Bronchial epithelial cell (primary cell): ENCODE measurements at places on chromosomes 12 and 14.

GRCh38 chr14:104474495-104475213, 104.9 kb upstream of the C14orf180 start:
- DNase-seq, result no peak

DNA sequence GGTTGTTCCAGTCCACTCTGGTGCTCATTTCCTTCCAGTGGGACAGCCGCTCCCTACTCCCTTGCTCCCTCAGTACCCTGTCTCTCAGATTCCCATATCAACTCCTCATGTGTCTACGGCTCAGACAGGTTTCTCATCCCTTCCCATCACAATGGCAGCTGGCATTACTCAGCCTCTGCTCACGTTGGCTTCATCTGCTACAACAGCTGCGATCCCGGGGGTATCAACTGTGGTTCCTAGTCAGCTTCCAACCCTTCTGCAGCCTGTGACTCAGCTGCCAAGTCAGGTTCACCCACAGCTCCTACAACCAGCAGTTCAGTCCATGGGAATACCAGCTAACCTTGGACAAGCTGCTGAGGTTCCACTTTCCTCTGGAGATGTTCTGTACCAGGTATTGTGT, 69.9 kb downstream of the RAD52 start:
- DNase-seq, result peak; percentile 33

DNA sequence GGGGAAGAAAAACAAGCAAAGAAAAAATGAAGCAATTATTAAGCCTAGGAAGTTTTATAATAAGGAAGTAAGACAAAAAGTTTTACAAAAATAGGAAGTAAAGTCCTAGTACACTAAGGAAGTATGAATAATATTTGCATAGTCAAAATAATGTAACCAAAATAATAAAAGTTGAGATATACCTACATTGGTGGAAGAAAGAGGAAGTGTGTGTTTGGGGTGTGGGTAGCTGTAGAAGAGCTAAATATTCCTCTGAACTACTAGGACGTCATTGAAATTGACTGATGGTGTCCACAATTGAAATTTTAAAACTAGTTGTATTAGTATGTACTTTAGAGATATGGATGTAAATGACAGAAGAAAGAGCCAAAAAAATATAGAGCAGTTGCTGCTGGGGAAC, 228.4 kb upstream of the OTX2 start:
- no peak for DNase-seq

DNA sequence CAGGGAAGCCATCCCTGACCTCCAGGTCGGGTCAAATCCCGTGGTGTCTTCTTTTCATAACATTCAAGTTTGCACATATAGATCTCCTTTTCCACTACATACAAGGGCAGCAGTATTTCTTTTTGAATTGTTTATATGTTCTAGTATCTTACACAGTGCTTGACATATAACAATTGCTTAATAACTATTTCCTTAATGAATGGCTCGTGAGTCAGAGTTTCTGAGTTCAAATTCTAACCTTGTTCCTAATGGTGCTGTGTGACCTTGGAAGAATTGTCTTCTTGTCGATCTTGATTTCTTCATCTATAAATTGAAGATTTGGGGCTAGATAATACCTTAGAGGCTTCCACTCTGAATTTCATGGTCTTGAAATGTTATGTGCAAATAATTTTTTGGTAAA, 57.2 kb upstream of the PELI2 start:
- peak; percentile 34 for DNase-seq

- peak; percentile 74 for DNase-seq
Measured at GRCh38 chr14:20690848-20691640, 2.5 kb downstream of the ANG start.

- DNase-seq, result peak; percentile 83
Measured at GRCh38 chr14:64082837-64083236, 211.3 kb downstream of the ESR2 start.

DNA sequence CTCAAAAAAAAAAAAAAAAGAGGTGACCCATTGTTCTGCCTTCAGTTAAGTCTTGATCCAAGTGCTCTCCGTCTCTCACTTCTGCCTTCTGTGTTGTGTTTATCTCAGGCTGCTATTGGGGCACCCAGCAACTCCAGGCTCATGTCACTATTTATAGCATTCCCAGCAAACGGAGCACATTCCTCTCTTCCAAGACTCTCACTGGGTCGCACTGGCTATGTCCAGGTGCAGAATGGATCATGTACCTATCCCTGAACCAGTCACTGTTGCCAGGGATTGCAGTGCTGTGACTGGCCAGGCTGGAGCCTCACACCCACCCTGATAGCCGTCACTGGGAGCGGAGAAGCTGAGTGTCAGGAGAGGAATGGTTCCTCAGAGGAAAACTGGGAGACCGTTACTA, 31.2 kb downstream of the RHOF start:
- no peak for DNase-seq

GRCh38 chr12:2588345-2588744, 206.4 kb upstream of the FKBP4 start:
- DNase-seq, result no peak

DNA sequence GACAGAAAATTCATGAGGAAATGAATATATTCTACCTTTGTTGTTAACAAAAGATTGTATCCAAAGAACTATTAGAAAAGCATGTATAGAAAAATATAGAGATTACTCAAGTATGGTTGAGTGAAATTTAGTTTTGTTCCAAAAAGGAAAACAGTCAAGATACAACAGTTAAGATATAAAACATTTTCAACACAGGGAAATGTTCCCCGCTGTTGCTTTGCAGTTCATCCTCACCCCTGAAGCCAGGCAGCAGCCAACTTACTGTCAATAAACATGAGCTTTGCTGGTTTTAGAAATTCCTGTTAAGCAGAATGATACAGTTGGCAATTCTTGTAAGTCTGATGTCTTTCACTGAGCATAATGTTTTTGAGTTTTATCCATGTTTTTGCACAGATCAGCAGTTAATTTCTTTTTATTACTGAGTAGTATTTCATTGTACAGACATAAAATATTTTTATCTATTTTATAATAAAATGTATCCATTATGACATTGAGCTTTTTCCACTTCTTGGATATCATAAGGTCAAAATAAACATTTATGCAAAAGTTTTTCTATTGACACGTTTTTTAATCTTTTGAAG, 1.2 kb upstream of the CLEC2B start:
- no peak for DNase-seq

DNA sequence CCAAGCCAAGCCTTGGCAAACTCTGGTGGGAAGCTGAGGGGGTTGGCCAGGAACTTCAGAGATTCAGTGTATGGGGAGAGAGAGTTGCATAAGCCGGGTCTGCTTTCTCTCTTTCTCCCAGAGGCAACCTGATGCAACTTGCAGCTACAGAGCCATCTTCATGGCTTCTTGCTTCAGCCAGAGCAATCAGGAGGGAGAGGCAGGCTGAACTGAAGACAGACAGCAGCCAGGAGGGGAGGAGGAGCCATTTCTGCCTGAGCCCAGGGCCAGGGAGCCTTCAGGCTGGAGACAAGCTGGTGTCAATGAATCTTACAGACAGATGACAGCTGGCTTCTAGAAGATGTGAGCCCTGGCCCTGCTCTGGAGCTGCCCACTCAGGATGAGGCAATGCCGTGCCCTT, 18.7 kb downstream of the NPC2 start:
- no peak for DNase-seq

- peak; percentile 15 for DNase-seq
Measured at GRCh38 chr12:69502345-69503081, 32.3 kb downstream of the FRS2 start.

- DNase-seq, result no peak
Measured at GRCh38 chr14:93379831-93380230, 32.8 kb downstream of the COX8C start.

DNA sequence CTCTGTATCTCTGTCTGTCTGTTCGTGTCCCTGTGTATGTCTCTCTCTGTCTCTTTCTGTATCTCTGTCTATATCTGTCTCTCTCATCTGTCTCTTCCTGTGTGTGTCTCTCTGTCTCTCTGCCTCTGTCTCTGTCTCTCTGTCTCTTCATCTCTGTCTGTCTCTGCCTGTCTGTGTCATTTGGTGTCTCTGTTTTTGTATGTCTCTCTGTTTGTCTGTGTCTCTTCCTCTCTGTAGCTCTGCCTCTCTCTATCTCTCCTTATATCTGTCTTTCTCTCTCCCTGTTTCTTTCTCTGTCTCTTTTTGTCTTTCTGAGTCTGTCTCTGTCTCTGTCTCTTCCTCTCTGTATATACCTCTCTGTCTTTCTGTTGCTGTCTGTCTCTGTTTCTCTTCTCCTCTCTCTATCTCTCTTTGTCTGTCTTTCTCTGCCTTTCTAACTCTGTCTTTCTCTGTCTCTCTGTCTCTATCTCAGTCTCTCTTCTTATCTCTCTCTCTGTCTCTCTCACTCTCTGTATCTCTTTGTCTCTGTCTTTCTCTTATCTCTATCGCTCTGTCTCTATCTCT, 50.2 kb downstream of the TMEM121 start:
- no peak for DNase-seq

DNA sequence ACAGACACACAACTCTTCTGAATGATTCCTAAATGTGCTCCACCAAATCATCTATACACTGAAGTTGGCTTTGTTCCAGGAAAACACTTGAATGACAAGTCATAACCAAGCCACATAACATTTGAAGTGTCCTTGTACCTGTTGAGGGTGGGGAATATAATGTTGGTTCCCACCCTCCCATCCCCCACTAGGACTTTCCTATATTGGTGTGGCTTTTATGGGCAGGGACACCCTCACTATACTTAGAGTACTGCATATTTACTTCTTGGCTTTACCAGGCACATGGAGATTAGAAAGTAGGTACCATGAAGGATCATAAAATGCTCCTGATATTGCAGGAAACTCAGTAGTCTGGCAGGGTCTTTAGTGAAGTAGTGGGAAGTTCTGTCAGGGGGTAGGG, 9.7 kb upstream of the BHLHE41 start:
- DNase-seq, result no peak

GRCh38 chr12:113232089-113232839, 11.0 kb downstream of the TPCN1 start:
- no peak for DNase-seq

GRCh38 chr12:88897723-88898122, 317.5 kb upstream of the KITLG start:
- peak; percentile 38 for DNase-seq
